Left cardiac atrium (tissue), 4 donors: ENCODE measurements at places on chromosomes 1 and 21. TPM values are rescaled to one million over a fixed set of nuclear protein-coding genes. Genes with fewer than 3 reads are reported as not detected.

The OR10T2 gene
- not detected for total RNA-seq

The SOX13 gene
- total RNA-seq: 14.0 TPM

The MPZ gene
- 3.2 TPM for total RNA-seq

The S100A8 gene
- 112 TPM for total RNA-seq

The SERPINC1 gene
- 0.35 TPM for total RNA-seq

The TFF2 gene
- not detected for total RNA-seq

The GUCA2B gene
- not detected for total RNA-seq

The RGSL1 gene
- not detected for total RNA-seq

The RNF186 gene
- not detected for total RNA-seq

The ENAH gene
- total RNA-seq: 73.4 TPM

The WNT9A gene
- 1.1 TPM for total RNA-seq

The LRRC38 gene
- total RNA-seq: 0.09 TPM

GRCh38 chr1:213719462-213719861, 268.3 kb upstream of the PROX1 start:
- no peak for DNase-seq

DNA sequence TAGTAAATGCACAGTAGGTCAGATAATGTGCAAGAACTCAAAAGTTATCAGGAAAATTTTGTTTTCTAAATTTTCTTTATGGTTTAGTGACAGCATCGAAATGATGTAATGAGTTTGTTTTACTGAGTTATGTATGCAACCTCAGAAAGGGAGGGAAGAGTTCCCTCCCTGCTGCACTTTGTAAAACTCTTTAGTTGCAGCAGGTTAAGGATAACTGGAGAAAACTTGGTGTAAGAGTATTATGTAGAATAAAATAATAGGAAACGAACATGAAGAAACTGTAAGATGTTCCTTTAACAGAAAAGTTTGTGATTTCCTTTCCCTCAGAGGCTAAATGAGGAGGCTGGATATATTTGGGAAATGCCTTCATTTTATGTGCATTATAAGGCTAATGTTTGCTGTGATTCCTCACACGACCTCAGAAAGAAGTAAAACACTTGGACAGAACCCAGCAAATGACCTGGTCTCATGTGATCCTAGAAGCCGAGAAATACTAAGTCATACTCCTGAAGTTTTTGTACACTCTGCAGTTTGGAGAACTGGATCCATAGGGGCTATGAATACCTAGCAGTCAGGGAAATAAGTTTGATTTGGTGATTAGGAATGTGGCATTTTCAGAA, 35.4 kb downstream of the ADGRL2 start:
- no peak for DNase-seq

GRCh38 chr1:72650843-72651435, 368.6 kb upstream of the NEGR1 start:
- DNase-seq: no peak

DNA sequence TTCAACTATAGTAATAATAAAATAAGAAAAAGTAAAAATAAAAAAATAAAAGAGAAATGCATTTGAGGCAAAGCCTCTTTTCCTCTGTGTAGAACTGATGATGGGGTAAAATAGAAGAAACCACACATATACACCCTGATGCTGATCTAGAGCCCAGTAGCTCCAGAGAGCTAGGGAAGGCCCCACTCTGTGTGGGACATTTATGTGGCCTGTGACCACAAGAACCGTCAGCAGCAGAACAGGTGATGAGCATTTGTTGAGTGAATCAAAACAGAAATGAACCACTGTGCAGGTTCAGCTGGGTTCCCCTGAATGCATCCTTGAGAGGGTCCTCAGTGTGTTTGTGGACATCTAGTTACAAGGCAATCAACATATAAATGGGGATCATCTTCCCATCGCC, 221.8 kb upstream of the HOOK1 start:
- DNase-seq: no peak

- DNase-seq: no peak
These were observed 164.6 kb upstream of the KCNJ6 start for GRCh38 chr21:38080888-38081287.

DNA sequence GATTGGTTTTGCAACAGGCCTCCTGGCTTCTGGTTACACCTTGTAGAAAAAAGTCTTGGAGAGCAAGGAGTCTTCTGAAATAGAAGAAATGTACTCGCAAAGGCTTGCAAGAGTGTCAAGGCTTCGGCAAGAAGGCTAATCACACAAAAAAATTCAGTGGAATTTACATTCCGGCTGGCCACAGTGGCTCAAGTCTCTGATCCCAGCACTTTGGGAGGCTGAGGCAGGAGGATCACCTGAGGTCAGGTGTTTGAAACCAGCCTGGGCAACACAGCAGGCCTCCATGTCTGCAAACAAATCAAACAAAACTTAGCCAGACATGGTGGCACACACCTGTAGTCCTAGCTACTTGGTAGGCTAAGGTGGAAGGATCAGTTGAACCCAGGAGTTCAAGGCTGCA, 7.7 kb upstream of the DOP1B start:
- DNase-seq: no peak

GRCh38 chr1:195733408-195733807, 874.8 kb downstream of the KCNT2 start:
- DNase-seq: no peak

GRCh38 chr1:149986486-149987296, 23.8 kb downstream of the OTUD7B start:
- no peak for DNase-seq

- no peak for DNase-seq
These were observed 83.3 kb downstream of the LACTBL1 start for GRCh38 chr1:22889213-22889827.

DNA sequence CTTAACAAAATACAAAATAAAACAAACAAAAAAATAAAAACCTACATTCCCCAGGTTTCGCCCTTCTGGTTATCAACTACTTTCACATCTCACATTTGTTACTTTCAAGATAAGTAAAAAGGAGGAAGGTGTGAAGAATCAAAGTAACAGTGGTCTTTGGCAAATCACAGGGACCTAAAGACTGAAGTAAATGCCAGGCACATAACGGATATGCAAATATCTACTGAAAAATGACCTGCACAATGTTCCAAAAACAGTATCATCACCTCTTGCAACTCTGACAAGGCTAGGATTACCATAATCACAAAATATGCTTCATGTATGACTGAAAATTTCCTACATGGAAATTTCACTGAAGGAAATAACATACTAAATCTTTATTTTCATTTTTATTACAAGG, 29.3 kb downstream of the COP1 start:
- no peak for DNase-seq
